NCI-H82 (cell line): ENCODE measurements at places on chromosomes 3 and 15.

DNA sequence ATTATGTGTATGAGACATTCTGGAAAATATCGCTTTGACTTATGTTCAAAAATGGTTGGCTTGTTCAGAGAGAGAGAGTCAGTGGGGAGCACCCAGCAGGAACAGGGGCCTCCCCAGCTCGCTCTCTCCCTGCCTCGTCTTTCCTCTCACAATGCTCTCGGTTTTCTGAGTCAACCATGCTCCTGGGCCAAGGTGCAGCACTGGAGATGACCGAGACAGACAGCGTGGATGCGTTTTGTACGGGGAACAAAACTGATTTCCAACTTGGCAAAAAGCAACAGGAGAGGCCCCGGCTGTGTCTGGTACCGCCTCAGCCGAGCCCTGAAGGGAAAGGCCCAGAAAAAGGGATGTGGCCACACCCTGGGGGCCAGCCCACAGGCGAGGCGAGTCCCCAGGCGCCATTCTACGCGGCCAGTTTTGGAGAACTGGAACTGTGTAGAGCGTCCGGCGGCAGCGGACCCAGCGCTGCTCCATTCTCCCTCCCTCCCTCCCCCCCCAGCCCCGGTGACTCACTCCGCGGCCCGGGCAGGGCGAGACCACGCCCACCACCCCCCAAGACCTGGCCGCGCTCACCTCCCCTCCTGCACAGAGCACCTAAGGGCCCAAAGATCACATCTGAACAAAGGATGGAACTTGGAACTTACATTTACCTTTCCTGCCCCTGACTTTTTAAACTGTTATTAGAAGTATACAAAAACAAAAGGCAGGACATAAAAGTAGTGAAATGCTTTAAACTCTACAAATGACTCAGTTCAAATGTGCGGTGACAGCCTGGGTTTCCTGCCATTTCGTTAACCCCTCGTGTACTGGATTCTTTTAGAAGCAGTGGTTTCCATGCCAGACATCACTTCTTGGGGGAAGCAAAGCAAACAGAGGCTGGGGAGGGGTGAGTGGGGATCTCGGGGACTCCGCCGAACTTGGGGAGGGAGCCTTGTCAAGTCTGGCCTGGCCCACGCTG lies 12.7 kb downstream of the ATP10A start:
- no peak for DNase-seq

DNA sequence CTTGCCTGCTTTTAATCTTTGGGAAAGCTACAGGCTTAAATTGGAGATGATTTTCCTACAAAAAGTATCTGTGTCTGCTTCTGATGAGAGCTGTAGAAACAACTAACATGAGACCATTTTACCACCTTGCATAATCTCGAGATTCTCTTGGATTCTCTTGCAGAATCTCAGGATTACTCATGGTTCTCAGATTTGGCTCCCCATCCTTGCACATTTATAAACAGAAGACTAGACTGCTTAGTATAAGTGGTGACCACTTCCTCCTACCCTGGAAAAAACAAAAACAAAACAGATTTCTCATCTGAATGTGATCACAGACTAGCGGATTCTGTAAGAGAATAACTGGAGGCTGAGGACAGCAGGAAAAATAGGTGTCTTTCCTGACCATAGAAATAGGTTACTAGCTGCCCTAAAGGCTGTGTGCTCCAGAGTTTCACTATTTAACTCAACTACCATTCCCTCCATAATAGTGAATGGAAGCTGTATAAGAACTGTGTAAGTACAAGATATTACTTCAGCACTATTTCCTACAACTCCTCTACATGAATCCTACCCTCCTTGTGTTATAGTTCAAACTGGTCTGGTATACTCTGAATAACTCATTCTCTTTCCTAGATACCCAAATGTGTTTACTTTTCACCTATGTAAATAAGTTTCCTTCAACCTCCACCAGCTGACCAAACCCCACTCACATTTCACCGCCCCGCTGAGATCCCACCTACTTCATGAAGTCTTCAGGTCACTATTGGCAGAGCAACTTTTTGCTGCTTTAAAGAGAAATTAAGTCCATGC lies 122.2 kb upstream of the C2CD4B start:
- no peak for DNase-seq

- no peak for DNase-seq
Measured at GRCh38 chr15:89671687-89672086, 7.5 kb downstream of the PLIN1 start.

GRCh38 chr3:71414189-71414927 lies 169.2 kb downstream of the FOXP1 start:
- no peak for DNase-seq

- DNase-seq = peak; percentile 24
Measured at GRCh38 chr3:56484122-56484521, 15.9 kb upstream of the ERC2 start.

GRCh38 chr15:68820295-68821189 lies at the start of gene ANP32A:
Gene ANP32A, minus strand, starts transcription at chr15:68820895. Its CDS starts 144 bp downstream, at chr15:68820751.
- peak; percentile 98 for DNase-seq

DNA sequence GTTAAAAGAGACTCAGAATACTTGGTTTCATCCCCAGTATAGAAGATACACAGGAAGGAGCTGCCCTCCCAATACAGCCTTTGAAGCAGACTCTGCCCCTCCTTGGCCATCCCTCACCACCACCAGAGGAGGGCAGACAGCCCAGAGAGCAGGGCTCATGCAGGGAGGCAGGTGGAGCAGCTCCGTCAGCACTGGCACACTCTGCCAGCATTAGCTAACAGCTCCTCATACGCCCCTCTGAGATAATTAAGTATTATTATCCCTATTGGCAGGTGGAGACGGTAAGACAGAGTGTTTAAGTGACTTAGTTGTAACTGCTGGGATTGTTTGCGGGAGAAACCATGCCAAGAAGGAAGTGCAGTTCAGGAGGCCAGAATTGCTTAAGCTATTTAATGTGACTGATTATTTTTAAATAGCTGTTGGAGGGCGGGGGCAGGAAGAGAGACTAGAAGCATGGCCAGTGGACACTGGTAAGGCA lies 434.0 kb downstream of the EPHB1 start:
- peak; percentile 72 for DNase-seq

DNA sequence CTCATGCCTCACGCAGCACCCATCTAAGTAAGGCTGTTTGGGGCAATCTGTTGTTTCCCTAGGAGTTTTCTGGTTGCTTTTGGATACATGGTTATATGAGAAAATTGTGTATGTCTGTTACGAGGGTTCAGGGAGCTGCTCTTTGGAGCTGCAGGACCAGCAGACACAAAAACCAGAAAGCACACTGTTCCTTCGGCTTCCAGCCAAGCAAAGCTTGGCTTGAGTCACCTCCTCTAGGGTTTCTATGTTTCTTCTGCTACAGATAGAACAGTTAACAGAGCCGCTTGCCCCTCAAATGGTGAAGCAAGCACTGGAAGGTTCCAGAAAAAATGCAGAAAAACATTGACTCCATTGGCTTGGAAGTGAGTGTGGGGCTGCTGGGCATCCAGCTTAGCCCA lies 49.2 kb upstream of the CTDSPL start:
- DNase-seq = no peak

DNA sequence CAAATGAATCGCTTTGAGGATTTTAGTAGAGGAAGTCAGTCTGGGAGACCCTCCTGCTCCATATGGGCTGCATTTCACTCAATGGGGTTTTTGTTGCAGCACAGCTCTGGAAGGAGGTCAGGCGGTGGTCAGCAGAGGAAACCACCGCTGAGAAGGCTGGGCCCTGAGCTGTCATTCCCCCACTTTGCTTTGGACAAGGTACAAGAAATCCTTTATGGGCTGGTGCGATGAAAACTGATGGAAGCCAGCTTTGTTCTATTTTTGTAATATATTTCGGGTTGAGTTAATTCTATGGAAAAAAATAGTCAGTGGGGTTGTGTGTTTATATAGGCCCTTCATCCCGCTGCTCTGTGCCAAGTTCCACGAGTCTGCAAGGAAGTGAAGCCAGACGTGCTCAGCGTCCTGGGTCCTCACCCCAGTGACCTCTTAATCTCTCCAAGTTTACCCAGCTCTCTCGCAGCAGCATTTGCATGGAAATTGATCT lies 157.1 kb upstream of the TMC3 start:
- DNase-seq = peak; percentile 43

DNA sequence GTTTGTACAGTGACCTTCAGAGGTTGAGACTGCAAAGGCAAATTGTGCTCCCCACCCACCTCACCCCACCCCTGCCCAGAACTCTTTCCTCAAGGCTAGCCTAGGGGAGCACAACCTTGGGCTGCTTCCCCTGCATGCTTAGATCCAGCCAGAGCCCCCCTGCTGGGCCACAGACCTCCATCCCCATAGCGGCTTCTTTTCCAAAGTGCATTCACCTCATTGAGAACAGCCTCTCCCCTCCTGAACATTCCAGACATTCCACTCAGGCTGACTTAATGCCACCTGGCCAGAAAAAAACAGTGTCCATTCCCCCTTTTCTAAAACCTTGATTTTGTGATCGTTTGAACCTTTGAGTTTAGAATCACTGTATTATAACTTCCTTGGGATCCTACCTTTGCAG lies 124.4 kb upstream of the TOPAZ1 start:
- no peak for DNase-seq

DNA sequence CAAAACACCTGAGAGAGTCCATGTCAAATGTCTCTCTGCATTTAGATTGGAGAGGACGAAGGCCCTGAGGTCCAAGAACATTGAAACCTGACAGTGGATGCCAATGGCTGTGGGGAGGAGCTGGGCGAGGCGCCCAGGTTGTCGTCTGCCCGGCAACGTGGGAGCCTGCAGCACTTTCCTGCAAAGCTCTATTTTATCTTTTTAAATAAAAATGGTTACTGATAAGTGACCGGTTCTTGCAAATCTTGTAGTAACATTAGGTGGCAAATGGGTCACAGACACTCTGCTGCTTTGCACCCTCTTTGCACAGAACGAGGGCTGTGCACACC lies 19.5 kb upstream of the FANCD2 start:
- no peak for DNase-seq

- DNase-seq = peak; percentile 28
Measured at GRCh38 chr3:184636741-184637316, 75.0 kb downstream of the MAGEF1 start.

- peak; percentile 20 for DNase-seq
Measured at GRCh38 chr3:151964743-151965142, 91.3 kb downstream of the SUCNR1 start.

- no peak for DNase-seq
Measured at GRCh38 chr3:34876997-34877396, 762.3 kb upstream of the ARPP21 start.

DNA sequence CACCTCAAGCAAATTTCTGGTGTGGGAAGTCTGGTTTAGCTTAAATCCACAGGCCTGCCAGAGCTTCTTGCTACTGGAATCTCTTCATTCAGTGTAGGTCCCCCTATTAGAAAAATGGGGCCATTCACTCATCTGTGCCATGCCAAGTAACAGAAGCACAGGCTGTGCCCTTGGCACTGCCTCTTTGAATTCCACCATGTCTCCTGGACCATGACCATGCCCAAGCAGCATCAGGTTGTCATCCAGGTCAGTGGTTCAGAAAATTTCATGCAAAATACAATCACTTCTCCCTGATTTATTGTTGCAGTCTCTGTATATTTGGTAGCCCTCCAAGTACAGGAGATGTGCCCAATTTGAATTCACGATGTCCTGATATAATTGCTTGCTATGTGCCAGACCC lies 602.1 kb upstream of the ZNF385D start:
- DNase-seq = no peak

DNA sequence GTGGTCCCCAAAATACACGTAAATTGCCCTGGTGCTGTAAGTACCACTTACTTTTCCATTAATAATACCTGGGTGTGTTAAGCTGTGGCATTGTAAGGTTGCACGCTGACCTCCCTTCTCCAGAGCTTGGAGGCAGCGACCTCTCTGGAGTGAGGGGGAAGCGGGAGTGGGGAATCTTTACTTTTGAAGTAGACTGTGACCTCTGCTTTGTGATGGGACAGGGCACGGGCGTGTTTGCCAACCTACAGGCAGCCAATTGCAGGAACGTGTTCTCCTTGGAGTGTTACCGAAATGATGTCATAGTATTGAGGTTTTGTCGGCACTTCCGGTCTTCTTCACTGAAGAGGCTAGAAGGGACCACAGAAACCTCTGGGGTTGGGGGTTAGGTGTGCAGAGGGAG lies 227.3 kb upstream of the C2CD4B start:
- peak; percentile 39 for DNase-seq

- no peak for DNase-seq
Measured at GRCh38 chr3:31027191-31027761, 132.8 kb upstream of the GADL1 start.

DNA sequence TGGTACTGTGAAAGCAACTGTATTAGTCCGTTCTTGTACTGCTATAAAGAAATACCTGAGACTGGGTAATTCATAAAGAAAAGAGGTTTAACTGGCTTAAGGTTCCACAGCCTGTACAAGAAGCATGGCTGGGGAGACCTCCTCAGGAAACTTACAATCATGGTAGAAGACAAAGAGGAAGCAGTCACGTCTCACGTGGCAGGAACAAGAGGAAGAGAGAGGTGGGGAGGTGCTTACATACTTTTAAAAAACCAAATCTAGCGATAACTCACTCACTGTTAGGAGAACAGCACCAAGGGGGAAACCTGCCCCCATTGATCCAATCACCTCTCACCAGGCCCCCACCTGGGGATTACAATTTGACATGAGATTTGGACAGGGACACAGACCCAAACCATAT lies 48.9 kb downstream of the IQGAP1 start:
- DNase-seq = no peak

- DNase-seq = no peak
Measured at GRCh38 chr3:60810881-60811280, 440.4 kb downstream of the FHIT start.

DNA sequence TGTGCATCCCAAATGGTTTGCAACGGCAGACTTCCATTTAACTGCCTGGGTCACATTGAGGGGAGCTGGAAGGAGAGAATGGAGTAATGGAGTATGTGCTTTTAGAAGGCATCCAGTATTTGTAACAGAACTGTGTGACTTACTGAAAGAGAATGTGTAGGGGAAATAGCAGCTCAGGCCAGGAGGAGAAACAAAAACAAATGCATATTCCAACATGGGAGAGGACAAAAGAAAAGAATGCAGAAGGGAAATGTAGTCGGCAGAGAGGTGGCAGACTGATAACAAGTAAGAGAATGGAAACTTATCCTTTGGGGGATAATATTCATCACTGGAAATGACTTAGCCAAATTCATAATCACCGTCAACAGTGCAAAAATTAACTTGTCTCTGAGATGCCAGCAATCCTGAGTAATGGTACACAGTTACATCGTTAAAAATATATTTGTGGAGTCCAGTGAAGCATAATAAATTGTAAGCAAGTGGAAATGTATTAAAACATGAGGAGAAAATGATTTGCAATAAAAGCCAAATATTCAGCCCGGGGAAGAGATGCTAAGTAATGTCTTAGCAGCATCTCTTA lies 294.9 kb upstream of the SGO1 start:
- DNase-seq = no peak

- no peak for DNase-seq
Measured at GRCh38 chr15:38885471-38885952, 320.9 kb upstream of the RASGRP1 start.

GRCh38 chr15:78398076-78398825 lies 39.8 kb upstream of the IREB2 start:
- no peak for DNase-seq

- no peak for DNase-seq
Measured at GRCh38 chr3:36908647-36909180, 36.1 kb downstream of the TRANK1 start.

DNA sequence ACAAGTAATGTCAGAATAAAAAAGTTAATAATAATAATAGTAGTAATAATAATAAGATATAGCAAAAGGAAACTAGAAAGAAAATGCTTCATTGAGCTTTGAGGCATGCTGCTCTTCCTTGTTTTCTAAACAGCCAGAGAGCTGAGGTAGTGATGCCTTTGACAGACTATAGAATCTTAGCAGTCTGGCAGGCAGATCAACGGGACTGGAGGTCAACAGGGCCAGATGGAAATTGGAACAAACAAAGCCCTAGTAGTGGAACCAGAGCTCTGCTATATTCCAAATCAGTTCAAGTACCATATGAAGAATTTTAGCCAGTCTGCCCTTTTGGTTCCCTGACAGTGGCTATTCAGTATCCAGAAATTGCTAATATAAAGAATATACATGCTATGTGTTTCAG lies 278.6 kb downstream of the NLGN1 start:
- peak; percentile 36 for DNase-seq
